ENCODE measurements at places on chromosomes 16 and 17.

- no peak for DNase-seq
Observed at GRCh38 chr17:75048249-75048878, 1.3 kb downstream of the KCTD2 start.

DNA sequence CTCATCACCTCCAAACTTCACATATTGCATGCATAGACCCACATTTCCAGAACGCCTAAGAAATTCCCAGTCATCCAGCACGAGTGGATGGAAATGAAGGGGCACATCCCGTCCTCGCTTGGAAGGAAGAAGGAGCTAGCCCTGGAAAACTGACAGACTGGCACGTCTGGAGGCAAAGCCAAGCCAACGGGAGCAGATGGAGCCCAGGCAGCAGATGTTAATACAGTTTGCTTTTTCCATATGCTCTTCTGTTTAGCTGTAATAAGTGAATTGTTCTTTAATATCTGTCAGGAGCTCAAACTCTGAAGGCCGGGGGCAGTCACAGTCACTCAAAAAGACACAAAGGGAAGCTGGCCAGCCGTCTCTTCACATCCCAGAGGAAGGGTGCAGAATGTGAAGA is 187.7 kb downstream of the XYLT1 start:
- no peak for DNase-seq

- peak; percentile 10 for DNase-seq
Observed at GRCh38 chr17:35239823-35240222, 3.0 kb upstream of the SLFN5 start.

GRCh38 chr16:8788578-8789172 is 8.8 kb downstream of the TMEM186 start:
- DNase-seq: no peak

- peak; percentile 50 for DNase-seq
Observed at GRCh38 chr17:61139219-61139618, 260.4 kb upstream of the TBX2 start.

DNA sequence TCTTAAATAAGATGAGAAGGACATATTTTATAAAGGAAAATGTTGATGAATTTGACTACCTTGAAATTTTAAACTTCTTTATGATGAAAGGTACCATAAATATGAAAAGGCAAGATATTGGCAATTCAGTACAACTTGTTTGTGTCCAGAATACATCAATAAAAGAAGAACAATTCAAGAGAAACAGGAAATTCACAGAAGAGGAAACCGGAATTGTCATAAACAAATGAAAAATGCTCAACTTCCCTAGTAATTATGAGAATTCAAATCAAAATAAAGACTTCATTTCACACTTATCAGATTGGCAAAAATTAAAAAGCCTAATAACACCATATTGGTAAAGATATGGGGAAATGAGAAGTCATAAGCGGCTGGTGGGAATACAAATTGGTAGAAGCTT is 54.3 kb downstream of the WSB1 start:
- DNase-seq: no peak

DNA sequence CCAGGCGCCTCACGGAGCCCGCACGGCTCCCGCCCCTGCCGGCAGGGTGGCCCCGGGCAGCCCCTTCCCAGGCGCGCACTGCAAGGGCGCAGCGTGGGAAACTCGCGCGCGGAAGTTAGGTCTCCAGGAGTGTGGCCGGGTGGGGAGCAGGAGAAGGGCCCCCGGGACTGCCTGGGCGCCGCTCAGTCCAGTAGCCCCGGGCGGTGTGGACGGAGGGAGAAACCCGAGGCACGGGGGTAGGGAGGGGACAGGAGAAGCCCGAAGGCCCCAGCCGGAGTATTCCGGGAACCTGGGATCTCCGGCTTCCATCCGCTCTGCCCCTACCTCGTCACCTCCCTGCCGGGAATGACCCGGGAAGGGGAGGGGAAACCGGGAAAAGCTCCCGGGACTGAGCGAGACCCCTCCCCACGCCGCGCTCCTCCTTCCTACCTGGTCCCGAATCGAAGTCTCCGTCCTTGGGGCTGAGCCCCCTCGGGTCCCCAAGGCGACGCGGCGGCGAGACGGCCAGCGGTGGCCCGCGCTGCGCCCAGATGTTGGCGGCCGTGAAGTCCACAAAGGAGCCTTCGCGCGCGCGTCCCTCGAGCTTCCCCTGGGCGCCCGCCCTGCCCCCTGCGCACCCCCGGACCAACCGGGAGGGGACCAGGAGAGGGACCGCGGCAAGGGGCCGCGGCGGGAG is 418 bp downstream of the SOCS3 start:
- peak; percentile 75 for DNase-seq

DNA sequence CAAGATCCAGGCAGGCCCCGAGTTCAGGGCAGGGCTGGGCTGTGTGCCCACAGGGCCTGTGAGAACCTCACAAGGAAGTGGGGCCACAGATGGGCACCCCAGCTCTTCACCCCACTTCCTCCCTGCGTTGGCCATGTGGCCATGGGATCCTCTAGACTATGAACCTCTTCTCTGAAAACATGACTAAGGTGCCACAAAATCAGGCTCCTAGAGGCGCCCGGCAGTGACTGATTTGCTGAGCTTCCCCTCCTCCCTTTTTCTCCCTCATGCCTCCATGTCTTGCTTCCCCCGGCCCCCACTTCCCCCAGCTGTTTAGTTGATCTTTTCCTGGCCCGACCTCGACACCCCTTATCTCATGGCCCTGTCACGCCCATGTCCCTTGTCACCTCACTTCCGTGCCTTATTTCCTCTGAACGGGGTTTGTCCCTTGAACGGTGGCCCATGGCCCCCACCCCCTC is 87.1 kb downstream of the KCNJ12 start:
- no peak for DNase-seq

DNA sequence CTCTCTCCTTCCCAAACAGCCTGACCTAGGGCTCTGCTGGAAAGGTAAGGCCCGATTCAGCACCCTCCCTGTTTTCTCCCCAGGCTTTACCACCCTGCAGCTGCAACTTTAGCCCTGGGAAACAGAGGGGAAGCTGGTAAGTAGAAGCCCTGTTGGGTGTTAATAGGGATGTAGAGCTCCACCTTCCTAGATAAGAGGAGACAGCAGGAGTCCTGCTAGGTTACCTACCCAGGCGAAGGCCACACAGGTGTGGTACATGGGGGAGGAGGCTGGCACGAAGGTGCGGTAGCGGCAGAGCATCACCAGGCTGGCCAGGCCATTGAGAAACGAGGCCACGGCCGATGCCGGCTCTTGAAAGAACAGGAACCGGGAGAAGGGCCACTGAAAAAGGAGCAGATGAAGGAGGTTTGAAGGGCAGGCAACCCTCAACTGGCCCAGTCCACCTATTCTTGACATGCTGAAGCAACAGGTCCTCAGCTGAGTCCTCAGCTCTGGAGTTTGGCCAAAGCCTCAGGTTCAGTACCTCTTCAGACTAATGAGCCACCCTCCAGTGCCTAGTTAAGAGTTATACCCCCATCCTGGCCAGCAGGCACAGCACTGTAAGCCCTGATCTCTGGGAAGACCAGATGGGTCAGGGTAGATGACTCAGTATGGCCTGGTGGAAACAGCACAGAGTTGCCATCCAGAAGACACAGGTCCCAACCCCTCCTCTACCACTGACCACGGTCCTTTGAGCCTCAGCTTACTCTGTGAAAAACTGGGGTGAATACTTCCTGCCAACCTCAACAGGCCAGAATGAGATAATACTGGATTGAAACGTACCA is 3.3 kb downstream of the PGAP3 start:
- no peak for DNase-seq

GRCh38 chr16:74942977-74943918 is 41.7 kb downstream of the WDR59 start:
- no peak for DNase-seq

- no peak for DNase-seq
Observed at GRCh38 chr16:56262148-56262547, 70.9 kb downstream of the GNAO1 start.

- DNase-seq: no peak
Observed at GRCh38 chr17:19285213-19285900, 48.2 kb downstream of the EPN2 start.

DNA sequence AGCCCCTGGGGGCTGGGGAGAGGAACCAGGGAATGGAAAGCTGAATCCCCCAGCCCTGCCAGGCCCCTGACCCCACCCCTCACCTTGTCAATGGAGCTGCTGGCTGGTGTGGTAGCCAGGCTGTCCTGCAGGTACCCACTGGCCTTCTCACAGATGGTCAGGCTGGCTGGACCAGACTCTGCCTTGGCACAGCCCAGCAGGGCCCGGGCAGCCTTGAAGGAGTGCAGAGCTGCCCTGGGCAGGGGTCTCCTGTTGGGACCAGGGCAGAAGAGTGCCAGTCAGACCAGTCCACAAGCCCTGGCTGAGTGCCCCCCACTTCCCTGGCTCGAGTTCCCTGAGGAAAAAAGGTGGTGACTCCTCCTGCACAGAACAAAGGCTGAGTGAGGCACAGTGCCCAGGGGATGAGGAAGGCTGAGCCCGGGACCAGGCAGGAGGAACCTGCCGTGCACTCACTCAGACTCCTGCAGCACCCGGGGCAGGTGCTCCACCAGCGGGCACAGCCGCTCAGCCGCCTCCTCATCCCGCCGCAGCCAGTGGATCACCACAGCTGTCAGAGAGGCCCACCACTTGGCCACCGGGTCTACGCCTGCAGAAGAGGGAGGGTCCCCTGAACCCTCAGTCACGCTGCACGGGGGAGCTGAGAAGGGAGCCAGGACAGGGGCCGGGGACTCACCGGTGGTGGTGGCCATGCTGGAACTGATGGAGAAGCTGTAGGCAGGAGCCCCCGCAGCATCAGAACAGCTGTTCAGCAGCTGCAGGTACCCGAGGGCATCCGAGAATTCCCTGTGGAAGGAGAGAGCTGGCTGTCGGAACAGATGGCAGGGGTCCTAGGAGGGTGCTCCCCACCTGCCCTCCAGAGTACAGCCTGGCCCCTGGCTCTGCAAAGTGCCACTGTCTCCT is 22.4 kb downstream of the SREBF1 start:
- DNase-seq: no peak

DNA sequence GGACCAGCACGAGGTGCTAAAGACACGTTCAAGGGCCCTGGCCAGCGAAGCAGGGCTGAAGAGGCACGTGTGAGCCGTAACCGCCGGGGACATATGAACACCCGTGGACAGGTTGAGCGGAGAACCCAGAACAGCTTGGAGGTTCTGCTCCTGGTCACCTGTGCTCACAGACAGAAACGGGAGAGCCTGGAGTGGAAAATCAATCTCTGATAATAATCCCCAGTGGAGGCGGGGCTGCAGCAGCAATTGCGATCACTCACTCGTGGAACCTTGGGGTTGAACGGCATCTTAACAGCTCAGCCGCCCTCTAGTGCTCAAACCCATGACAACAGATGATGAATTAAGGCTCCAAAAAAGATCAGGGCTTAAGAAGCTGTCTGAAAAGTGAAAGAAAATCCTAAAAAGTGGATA is 25.6 kb downstream of the WIPI1 start:
- DNase-seq: no peak

DNA sequence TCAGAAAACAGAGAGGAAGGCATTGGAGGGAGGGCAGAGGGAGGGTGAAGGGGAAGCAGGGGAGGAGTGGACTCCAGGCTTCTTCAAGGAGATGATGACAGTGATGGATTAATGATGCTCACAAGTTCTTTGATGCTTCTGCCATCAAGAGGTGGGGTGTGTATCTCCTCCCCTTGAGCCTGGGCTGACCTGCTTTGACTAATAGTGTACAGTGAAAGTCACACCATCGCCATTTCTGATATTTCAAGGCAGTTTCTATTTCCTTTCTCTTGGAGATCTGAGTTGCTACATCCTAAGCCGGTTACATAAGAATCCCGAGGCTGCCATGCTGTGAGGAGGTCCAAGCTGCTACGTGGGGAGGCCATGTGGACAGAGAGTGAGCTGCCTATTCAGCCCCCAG is 312.5 kb downstream of the MAF start:
- DNase-seq: no peak

DNA sequence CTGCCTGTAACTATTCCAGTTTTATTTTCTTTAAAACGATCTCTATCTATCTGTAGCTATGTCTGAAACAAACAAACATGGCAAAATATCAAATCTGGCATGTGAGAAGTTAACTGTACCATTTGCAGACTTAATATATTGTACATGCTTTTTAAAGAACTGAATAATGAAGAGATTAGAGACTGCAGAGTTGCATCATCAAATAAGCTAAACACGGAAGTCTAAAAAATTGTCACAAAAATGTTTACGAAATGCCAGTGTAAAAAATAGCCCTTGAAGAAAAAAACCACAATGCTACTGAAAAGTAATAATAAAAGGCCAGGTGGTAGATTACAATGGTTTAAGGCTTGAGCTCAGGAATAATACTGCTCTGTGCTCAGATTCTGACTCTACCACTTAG is 43.1 kb downstream of the HS3ST3A1 start:
- no peak for DNase-seq

GRCh38 chr17:1197781-1198490 is 18.2 kb upstream of the ABR start:
- DNase-seq: no peak

DNA sequence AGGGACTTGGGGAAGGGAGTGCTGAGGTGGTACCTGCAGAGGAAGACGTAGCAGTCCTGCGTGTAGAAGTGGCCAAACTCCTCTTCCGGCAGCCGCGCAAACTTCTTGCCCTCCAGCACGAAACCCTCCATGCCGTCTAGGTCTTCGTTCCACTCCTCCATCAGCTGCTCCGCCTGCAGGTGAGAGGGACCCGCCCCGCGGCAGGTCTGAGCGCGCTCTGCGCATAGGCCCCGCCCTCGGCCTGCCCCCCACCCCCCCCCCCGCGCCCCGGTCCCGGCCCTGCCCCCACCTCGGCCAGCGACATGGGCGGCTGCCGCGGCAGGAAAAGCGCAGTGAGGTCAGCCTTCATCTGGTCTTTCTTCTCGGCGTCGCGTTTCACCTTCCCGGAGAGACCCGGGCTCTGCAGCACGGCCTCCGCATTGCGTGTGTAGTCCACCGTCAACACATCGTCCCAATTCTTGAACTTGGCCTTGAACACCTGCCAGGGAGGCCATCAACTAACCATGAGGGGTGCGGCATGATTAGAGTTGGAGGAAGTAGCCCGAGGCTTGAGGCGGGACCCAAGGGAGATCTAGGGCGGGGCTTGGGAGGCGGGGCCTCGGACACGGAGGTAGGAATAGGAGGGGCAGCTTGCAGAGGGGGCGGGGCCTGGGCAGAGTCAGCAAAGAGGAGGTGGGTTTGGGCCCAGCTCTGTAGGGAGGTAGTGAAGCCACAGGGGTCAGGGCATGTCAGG is 11.5 kb downstream of the FLII start:
- DNase-seq: peak; percentile 41

DNA sequence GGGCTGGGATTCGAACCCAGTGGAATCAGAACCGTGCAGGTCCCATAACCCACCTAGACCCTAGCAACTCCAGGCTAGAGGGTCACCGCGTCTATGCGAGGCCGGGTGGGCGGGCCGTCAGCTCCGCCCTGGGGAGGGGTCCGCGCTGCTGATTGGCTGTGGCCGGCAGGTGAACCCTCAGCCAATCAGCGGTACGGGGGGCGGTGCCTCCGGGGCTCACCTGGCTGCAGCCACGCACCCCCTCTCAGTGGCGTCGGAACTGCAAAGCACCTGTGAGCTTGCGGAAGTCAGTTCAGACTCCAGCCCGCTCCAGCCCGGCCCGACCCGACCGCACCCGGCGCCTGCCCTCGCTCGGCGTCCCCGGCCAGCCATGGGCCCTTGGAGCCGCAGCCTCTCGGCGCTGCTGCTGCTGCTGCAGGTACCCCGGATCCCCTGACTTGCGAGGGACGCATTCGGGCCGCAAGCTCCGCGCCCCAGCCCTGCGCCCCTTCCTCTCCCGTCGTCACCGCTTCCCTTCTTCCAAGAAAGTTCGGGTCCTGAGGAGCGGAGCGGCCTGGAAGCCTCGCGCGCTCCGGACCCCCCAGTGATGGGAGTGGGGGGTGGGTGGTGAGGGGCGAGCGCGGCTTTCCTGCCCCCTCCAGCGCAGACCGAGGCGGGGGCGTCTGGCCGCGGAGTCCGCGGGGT is at the start of gene CDH1:
Gene CDH1 (plus strand): TSS at position 247 of the 684 bp plus-strand sequence. CDS start 124 bp downstream, at position 371.
- DNase-seq: no peak

- DNase-seq: no peak
Observed at GRCh38 chr16:22014271-22014873, 6.5 kb downstream of the MOSMO start.
